Jurkat, Clone E6-1 (cell line): ENCODE measurements at places on chromosomes 1 and 21.
A peak's percentile ranks its signal among the peaks of the same experiment; 100 is the strongest.

- DNase-seq, result no peak
Observed at GRCh38 chr1:193313354-193314140, 127.1 kb upstream of the B3GALT2 start.

GRCh38 chr1:229385853-229386456 lies 43.1 kb upstream of the CCSAP start:
- no peak for DNase-seq

DNA sequence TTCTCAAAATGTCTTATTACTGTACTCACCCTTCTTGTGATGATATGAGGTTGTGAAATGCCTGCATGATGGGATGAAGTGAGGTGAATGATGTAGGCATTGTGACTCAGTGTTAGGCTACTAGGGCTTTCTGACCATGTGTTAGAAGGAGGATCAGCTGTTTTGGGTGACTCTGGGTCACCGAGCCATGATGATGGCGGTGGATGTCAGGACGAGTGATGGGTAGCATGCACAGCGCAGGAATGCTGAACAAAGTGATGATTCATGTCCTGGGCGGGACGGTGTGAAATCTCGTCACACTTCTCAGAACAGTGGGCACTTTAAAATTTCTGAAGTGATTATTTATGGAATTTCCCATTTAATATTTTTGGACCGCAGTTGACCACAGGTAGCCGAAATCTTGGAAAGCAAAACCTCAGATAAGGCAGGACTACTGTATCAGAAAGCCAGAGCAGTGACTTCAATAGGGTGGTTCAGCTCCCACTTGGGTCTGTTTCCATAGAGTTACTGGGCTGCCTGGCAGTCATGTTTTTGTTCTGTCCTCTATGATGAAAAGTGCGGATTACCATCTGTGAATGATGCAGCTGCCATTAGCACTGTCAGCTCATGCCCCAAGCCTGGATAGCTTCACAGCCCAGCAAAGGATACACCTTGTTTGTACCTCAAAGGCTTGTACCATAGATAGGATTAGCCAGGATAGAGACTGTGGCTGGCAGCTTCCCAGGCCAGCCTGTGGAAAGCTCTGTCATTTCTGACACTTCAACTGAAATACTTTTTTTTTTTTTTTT lies 26.6 kb downstream of the IL6R start:
- no peak for DNase-seq

- DNase-seq, result no peak
Observed at GRCh38 chr1:58434181-58434580, 112.3 kb downstream of the OMA1 start.

DNA sequence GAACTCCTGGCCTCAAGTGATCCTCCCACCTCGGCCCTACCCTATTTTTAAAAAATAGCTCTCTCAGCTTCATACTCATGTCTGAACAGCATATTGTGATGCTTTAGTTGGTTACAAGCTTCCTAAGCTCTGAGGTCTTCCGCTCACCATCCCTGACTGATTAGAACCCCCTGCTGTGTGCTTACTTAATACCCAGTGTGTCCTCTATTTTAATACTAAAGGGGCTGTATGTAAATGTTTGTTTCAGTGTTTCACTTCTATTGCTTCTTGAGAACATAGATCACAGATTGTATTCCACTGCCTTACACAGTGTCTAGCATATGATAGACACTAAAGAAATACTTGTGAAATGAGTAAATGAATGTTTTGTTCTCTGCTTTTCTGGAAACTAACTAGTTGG lies 29.8 kb downstream of the ZYG11B start:
- DNase-seq, result no peak

GRCh38 chr1:159951551-159951950 lies 2.5 kb downstream of the SLAMF9 start:
- no peak for DNase-seq

DNA sequence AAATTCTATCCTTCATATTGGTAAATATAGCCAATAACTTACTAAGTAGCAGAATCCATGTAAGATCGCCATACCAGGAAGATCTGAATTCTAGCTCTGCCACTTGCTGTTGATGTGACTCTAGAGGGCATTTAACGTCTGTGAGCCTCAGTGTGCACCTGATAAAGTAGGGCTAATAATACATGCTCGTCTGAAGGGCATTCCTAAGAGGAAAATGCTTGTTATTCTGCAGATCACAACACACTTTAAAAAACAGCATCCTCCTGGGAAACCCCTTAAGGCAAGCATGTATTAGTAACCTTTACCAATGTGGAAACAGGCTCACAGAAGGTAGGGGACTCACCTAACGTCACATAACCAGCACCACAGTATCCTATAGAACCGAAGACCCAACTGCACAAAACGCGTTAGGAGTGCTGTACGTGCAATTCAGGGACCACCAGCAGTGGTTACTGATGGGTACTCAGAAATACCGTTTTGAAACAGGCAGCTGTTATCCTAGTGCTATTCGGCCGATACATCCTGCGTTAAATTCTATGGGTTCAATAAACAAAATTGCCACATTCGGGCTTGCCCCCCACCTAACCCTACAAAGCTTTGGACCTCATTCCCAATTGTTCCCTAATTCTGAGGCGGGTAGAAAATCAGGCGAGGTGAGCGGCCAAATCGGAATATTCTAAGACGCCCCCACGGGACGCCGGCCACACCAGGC lies 758 bp downstream of the DEPDC1 start:
- no peak for DNase-seq

GRCh38 chr1:201021630-201022492 lies 1.7 kb downstream of the KIF21B start:
- DNase-seq, result peak; percentile 67

DNA sequence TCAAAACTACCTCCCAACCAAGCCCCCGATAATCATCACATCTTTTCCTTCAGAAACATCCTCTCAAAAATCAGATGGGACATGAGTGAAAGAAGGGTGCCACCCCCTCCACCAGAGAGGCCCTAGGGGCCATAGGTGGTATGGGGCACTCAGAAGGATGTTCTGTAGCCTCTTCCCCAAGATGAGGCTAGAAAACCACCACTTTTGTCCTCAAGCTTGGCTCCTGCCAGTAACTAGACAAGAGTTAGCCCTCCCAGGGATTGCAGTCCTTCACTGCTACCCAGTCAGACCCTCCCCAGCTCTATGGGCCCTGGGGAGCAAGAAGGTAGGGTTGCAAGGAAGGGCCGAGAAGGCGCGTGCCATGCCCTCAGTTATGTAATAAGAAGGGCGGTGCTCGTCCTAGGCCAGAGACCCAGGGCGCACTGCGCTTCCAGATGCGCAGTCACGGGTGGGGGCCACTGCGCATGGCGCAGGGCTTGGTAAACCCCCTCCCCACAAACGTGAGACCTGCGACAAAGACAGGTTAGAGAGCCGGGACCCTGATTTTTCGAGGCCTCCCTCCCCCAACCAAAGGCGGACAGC lies 69.7 kb downstream of the CD46 start:
- DNase-seq, result no peak
